B cell (primary cell): ENCODE measurements at places on chromosomes 5 and 9. TPM values are rescaled to one million over a fixed set of nuclear protein-coding genes. Genes with fewer than 3 reads are reported as not detected.
A peak's percentile ranks its signal among the peaks of the same experiment; 100 is the strongest.

DNA sequence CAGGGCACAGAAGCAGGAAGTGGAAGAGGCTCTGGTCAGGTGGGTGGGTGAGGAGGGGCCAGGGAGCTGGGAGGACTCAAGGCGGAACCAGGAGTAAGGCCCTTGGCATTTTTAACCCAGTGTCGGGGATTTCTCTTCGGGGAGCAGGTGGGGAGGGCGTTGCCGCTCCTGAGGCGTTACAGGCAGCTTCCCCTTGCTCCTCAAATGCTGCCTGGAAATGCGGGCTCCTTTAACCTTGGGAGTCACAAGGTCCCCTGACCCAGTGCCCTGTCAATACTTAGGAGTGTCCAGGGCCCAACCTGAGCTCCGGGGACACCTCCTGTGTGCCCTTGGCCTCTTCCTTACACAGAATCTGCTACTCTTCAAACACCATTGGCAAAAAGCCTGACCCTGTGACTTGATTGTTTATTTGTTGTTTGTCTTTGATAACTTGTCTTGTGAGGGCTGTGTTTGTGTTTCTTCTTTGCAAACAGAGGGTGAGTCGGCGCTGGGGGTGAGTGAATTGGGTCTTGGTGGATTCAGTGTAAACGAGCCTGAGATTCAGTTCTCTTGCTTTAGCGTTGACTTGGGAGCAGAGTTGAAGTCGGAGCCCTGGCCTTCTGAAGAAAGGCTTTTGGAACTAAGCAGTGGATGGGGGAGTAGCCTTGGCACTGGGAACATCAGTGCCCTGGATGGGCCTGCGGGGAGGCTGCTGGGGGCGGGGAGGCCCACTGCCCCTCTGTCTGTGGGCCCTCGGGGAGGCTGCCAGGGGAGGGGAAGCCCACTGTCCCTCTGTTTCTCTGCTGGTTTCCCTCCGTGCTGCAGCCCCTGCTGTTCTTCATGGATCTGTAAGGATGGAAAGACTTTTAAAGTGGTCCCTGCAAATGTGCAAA is 300.7 kb upstream of the IRX4 start:
- DNase-seq = no peak
- H3K4me1 ChIP-seq = no peaks in the 10 kb centered on the region
- no peak overlapping the region for H3K27ac ChIP-seq
- H3K4me3 ChIP-seq = no peak overlapping the region
- no peaks in the 10 kb centered on the region for H3K27me3 ChIP-seq

DNA sequence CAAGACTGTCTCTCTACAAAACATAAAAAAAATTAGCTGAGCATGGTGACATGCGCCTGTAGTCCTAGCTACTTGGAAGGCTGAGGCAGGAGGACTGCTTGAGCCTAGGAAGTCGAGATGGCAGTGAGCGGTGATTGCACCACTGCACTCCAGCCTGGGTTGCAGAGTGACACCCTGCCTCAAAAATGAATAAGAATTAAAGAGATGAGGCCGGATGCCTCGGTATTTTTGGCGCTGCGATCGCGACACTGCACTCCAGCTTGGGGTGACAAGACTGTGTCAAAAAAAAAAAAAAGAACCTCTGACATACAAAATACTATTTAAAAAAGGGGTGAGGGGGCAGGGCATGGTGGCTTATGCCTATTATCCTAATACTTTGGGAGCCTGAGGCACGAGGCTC is 7.3 kb downstream of the GPBP1 start:
- H3K4me3 ChIP-seq = peak overlapping the region; percentile 25
- peak overlapping the region; percentile 39 for H3K27ac ChIP-seq
- peaks cover 22% of the 10 kb centered on the region for H3K36me3 ChIP-seq

- peaks cover 92% of the 10 kb centered on the region for H3K36me3 ChIP-seq
- no peaks in the 10 kb centered on the region for H3K27me3 ChIP-seq
- H3K27ac ChIP-seq = no peak overlapping the region
Observed at GRCh38 chr5:150017226-150018005, 16.9 kb downstream of the HMGXB3 start.

DNA sequence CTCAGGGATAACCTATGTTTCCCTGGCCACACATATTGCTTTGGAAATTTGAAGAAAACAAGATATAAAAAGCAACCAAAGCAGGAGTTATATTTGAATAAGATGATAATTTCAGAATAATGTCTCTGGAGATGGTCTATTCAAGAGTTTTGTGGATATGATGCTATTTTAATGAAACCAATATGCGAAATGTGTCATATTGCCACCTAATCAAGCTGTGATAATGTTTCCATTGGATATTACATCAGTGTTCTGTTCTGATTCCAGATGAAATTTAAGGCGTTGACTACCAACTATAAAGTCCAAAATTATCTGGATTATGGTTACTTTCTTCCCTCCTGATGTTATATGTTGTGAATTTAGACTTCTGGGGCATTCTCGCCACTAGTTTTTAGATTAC is 27.6 kb upstream of the NUDT12 start:
- H3K4me3 ChIP-seq = no peak overlapping the region
- no peaks in the 10 kb centered on the region for H3K4me1 ChIP-seq
- no peak overlapping the region for H3K27ac ChIP-seq
- no peaks in the 10 kb centered on the region for H3K36me3 ChIP-seq
- no peaks in the 10 kb centered on the region for H3K27me3 ChIP-seq

DNA sequence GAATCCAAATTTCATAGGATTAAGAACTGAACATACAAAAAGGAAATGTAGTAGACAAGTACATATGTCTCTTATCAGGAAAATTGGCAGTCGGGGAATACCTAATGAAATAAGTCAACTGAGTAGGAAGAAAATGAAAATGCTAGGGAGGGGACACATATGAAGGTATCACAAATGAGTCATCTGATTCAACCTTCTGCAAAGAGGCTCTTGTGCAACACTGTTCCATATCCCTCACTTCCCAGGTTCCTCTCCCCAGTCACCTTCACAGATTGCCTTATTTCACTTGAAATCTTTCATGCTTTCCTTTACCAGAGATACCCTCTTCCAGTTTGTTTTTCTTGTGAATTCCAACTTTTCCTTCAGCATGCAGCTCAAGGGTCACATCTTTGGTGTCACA is 139.0 kb downstream of the RFX3 start:
- DNase-seq = no peak
- H3K27me3 ChIP-seq = no peaks in the 10 kb centered on the region
- H3K27ac ChIP-seq = no peak overlapping the region
- peaks cover 2% of the 10 kb centered on the region for H3K36me3 ChIP-seq
- H3K4me3 ChIP-seq = no peak overlapping the region

The GRIN3A gene
- not detected in 2 replicates for polyA plus RNA-seq

The RASGEF1C gene
- polyA plus RNA-seq = not detected in 2 replicates

The OTP gene
- polyA plus RNA-seq = 0.03 TPM in 1 of 2 replicates, not detected in the other
